Activated gamma-delta T cell (primary cell): ENCODE measurements at places on chromosomes 1 and 21.

- peak; percentile 37 for DNase-seq
Observed at GRCh38 chr1:153566414-153567371, 1.0 kb upstream of the S100A2 start.

DNA sequence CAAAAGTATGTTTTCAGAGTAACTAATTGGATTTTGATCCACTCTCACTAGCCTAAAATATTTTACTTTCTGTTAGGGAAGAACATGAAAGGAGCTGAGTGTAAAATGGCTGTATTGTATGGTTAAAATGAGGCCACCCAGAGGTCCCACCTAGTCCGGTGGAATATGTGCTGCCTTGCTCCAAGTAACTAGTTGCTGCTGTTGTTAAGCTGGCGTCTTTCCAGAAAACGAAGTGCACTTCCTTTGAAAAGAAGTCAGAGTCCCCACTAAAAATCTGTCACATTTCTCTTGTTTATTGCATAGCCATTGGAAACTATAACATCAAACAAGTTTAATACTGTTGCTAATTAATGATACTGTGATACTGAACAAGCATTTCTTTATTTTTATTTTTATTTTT lies 3.2 kb downstream of the SLC25A33 start:
- no peak for DNase-seq

DNA sequence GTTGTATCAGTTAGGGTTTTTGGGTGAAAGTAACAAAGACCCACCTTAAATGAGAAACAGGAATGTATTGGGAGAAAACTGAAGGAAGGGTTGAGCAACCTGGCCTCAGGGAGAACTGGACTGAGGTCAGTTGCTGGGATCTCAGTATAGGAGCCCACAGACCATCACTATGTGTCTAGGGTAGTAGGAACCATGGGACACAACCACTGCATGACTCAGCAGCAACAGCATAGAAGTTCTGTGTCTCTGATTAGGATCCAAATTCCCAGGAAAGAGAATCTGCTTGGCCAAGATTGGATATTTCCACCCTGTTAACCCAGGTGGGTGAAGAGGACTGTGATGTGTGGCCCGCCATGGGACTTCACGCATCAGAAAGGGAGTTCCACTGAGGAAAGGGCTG lies 102.2 kb upstream of the RAB3GAP2 start:
- no peak for DNase-seq

DNA sequence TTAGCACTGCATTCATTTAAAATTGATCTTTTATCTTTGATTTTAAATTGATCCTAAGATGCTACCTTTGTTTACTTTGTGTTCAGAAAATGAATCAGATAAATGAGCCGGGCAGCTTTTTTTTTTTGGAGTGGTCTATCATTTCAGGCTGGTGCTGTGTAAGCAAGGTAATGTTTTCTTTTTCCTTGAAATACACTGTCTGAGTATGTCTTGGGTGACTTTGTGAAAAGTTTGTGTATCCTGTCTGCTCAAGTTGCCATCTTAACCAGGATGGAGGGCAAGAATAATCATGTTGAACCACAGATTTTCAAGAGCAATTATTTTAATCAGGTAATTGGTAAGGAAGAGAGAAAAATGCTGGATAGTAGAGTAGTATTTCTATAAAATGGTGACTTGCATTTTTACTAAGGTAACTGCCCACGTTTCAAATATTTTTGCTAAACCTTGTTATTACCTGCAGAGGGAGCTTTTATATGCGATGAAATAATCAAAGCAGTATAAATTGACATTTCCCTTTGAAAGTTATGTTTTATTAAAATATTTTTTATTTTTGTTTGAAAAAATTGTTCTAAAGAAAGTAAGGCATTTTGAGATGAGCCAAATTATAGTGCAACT lies 11.1 kb downstream of the ADGRL2 start:
- no peak for DNase-seq

DNA sequence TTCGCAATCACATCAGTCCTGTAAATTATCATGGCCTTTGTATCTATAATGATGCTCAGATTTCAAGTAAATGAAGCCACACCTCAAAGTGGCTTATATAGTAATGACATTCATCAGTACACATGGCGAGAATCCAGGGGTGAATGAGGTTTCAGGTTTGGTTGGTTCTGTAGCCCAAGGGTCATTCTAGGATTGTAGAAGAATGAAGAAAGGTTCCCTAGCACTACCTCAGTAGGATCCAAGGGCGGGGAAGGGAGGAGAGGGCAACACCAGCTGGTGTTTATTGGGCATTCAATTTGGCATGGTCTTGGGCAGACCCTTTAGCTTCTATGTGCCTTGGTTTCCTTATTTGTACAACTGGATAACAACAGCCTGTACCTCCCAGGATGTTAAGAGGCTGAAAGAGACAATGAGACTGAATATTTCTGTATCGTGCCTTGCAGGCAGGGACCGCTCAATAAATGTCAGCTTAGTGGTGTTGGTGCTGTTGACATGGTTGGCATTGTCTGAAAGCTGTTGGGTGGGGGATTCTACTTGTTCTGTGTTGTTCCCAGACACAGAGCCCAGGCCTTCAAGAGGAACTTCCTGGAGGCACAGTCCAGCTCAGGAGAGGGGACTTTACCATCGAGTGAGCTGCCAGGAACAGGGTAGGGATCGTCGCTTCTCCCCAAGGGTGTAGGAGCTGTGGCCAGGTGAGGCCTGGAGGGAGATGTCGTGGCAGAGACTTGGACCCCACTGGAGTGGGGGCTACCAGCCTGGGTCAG lies 388.2 kb downstream of the PTPRU start:
- DNase-seq, result no peak

DNA sequence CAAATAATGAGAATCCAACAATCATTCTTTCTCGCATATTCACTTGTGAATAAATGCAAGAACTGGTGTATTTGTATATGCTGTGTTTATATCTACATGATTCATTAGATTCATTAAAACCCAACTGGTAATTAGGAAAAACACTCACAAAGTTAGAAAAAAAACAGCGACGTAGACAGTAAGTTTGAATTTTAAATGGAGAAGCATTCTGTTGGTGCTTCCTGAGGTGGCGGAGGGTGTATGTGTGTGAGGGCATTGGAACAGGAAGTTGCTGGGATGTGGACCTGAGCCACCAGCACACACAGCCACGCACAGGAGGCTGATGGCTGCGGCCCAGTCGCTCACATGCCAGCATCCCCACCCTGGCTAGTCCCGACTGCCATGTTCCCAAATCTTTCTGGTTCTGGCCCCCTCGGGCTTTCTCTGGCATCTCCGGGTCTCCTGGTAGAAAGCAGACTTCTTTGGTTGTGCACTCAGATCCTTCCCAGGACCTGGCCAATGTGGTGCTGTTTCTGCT lies 121.6 kb upstream of the IRF2BP2 start:
- no peak for DNase-seq
